CMK (cell line): ENCODE measurements at places on chromosomes 4 and X.

- DNase-seq = no peak
Measured at GRCh38 chrX:57282568-57282967, 3.9 kb upstream of the FAAH2 start.

DNA sequence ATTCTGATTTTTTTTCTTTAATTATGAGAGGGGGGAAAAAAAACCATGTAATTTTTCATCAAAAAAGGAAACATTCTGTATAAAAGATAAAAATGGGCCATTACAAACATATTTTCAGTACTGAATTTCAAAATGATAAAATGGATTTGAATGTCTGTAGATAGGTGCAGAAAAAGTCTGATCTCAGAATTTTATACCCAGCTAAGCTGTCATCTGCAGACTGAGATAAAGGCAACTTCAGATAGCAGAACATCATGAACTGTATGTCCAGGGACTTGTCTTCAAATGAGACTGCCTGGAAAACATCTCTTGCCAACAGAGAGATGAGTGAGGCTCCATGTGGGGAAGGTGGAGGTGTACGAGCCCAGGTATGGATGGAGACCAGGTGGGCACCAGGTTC lies 118.5 kb upstream of the PSAPL1 start:
- DNase-seq = no peak

- DNase-seq = no peak
Measured at GRCh38 chrX:153384390-153384789, 16.8 kb downstream of the PNMA6E start.

- no peak for DNase-seq
Measured at GRCh38 chr4:15729910-15730533, 27.2 kb downstream of the BST1 start.

DNA sequence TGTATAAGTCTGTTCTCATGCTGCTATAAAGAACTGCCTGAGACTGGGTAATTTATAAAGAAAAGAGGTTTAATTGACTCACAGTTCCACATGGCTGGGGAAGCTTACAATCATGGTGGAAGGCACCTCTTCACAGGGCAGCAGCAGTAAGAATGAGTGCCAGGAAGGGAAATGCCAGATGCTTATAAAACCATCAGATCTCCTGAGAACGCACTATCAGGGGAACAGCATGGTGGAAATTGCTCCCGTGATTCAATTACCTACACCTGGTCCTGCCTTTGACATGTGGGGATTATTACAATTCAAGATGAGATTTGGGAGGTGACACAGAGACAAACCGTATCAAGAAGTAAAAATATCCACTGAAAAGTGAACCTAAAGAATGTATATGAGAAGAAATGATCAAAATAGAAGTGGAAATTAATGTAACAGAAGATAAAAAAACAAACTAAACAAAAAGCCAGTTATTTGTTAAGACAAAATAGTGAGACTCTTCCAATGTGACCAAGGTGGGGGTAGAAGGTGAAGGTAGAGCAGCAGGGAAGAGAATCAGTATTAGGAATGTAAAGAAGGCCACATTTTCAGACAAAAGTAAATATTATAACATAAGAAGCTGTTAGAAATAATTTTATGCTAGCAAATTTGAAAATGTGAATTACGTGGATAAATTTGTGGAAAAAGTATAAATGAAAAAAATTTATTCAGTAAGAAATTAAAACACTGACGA lies 372.9 kb downstream of the NKX6-1 start:
- DNase-seq = no peak

DNA sequence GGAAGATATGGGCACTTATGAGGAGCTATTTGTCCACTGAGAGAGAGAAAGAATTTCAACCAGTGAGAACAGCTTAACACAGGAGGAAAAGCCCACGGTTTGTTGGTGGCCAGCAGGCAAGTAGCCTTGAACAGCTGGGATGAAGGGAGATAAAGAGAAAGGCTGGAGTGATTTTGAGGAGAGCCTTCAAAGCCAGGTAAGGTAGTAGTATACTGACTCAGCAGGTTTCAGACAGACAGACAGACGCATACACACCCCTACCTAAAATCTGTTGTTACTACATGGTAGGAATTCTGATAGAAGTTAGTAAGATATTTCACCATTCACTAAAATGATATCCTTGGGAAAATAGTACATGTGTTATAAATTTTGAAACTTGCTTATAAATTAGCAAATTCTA lies 60.5 kb downstream of the SEC24D start:
- DNase-seq = no peak
